ENCODE measurements at places on chromosomes 12 and 14.

GRCh38 chr12:109995361-109995685 is 845 bp downstream of the GIT2 start:
- no peak for DNase-seq

- DNase-seq = no peak
Observed at GRCh38 chr12:10226086-10226485, 13.4 kb downstream of the GABARAPL1 start.

GRCh38 chr14:99870617-99871016 is 77.4 kb downstream of the EML1 start:
- no peak for DNase-seq

DNA sequence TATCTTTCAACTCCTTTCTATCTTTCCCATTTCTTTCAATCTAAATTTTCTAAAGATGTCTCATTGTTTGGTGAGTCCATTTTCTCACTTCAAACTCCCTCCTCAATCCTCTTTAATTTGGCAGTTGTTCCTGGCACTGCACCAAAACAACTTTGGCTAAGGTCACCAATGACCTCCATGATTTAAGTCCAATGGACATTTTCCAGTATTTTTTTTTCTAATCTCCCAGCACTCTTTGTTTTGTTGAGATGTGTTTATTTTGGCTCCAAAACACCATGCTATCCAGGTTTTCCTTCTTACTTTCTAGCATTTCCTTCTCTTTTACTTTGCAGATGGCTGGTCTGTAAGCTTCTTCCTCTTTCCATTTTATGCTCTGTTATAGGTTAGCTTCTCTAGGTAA is 42.5 kb upstream of the OTOGL start:
- no peak for DNase-seq

DNA sequence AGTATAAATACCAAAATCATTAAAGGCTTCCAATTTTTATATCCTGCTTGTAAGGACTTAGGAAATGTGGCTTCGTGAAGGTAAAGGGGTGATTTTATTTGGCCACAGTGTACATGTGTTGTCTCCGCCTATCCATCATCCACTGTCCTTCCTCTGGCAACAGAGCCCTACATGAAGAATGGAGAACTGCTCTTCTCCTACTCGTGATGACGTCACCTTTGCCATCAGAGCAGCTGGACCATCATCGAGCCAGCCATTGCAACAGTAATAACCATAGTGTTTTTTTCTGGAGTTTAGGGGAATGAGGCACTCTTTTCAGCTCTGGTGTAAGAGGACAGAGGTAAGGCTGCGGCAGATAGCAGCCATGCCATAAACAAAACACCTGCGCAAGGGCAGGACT is 19.2 kb downstream of the ITPR2 start:
- no peak for DNase-seq

DNA sequence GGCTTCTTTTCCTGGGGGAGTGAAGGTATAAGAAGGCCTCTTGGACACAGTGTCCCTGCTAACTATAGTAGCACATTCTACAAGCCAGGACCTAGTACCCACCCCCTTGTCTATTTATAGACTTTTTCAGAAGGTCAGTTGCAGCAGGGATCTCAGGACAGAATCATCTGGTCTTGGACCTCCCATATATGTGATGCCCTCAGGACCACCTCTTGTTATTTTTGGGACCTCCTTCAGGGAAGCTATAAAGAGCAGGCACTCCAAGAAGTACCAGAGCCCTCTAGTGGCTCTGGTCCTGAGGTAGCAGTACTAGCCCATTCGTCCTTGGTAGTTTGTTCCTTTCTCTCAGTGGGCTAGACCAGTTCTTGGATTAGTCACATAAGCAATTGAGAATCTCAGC is 4.3 kb downstream of the COQ10A start:
- DNase-seq = no peak

DNA sequence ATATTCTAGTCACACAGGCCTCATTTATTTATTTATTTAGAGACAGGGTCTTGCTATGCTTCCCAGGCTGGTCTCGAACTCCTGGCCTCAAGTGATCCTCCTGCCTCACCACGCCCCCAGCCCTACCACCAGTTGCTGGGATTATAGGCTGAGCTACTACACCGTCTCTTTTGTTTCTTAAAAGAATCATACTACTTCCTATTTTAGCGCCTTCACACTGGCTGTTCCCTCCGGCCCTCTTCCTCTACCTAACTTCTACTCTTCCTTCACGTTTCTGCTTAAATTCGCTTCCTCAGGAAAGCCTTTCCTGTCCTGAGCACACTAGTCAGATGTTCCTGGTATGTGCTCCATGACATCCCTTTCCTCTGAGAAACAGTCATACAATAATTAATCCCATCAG is 6.4 kb upstream of the MRPL42 start:
- DNase-seq = no peak

GRCh38 chr12:116773276-116773731 is 35.2 kb downstream of the RNFT2 start:
- DNase-seq = no peak

DNA sequence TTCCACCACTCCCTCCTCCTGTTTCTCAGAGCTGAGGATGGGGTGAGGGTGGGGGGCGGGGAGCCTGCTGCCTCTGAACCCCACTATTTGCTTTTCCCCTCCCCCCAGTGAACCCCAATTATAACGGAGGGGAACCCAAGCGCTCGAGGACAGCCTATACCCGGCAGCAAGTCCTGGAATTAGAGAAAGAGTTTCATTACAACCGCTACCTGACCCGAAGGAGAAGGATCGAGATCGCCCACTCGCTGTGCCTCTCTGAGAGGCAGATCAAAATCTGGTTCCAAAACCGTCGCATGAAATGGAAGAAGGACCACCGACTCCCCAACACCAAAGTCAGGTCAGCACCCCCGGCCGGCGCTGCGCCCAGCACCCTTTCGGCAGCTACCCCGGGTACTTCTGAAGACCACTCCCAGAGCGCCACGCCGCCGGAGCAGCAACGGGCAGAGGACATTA is 1.1 kb downstream of the HOXC4 start:
- no peak for DNase-seq

GRCh38 chr12:118611770-118612169 is 235.4 kb downstream of the SUDS3 start:
- DNase-seq = no peak

DNA sequence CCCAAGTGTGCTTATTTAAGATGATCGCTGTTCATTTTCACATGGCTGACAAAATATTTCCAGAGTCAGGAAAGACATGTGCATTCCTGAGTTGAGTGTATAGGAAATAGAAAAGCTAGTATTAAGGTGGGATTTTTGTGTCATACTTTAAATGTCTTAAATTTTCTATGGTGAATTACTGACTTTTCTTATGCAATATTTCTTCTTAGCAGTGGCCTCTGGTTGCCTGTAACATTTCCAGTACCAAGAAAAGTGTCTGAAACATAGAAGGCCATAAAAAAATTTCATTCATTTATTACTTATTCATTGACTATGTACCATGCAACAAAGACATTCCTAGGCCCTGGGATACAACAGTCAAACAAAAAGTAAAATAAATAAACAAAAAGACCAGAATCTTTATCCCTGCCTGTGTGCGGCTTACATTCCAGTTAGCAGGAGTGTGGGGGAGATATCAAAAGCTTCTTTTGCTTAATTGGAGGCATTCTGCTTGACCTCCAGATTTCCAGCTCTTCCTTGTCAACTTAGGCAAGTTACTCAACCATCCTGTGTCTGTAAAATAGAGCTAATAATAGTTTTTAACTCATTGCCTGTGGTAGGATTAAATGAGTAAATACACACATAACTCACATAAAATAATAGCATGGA is 216.3 kb upstream of the FLRT2 start:
- DNase-seq = no peak

DNA sequence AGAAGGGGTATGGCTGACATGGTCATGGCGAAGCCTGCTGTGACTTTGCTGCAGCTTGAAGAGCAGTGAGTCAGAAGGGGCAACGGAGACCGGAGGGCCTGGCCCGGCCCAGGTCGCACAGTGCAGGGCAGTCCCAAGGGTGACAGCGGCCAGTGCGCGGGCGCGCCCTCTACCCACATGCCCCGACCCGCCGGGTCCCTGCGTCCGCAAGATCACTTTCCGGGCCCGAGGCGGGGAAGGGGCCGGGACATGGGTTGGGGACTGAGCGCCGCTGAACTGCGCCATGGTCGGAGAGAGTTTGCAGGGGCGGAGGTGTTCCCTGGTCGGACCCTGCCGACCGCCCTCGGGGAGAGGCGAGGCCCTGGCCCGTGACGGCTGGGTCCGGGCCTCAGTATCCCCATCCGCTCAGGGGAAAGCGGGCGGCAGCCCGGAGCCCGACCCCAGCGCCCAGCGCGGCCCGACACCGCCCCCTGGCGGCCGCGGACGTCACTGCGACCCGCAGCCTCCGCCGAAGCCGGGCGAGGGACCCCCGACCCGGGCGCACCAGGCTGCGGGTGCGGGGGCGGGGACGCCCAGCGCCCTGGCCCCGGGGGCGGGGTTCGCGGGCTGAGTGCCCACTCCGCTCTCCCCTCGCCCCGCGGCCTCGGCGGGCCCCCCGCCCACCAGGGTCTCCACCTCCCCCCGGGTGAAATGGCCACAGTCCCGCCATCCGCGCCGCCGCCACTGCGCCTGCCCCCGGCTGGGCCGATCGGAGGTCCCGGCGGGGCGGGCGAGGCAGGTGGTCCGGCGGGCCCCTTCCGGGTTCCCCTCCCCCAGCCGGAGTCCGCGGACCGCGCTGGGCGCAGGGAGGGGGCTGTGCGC is 7.2 kb upstream of the ANKRD9 start:
- no peak for DNase-seq

DNA sequence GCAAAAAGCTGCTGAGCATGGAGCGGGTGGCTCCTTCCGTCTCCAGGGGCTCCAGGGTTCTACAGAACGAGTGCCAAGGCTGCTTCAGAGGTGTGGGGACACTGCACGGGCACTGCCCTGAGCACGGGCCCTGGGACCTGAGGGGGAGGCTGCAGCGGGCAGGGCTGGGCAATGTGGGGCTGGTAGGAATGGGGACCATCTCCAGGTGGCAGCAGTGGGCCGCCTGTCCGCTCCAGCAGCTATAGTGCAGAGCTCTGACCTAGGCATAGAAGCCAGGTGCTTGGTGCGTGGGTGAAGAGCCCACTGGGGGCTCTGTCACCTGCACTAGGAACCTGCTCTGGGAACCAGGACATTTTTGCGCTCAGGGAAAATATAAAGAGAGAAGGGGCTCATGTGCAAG is 22.3 kb downstream of the HDAC7 start:
- DNase-seq = no peak

DNA sequence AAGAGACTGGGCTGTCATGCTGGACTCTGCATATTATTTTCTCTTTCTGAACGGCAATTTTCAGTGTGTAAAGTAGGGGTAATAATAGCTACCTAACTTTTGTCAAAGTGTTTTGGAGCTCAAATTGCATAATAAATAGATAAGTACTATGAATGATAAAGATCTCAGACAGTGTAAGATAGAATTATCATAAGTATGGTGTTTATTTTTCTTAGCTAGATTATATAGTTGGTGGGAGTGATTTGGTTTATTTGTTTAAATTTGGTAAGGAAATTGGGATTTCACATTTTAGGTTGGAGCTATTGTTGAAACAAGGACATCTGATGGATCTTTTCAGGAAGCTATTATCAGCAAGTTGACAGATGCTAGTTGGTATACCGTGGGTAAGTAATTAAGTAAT is 7.4 kb downstream of the ARID4A start:
- DNase-seq = no peak

GRCh38 chr12:12718853-12719252 is 1.7 kb downstream of the CDKN1B start:
- DNase-seq = no peak

- no peak for DNase-seq
Observed at GRCh38 chr12:21523148-21523547, 2.9 kb upstream of the SPX start.

GRCh38 chr12:27277846-27278260 is 33.8 kb downstream of the STK38L start:
- DNase-seq = no peak

GRCh38 chr14:60204843-60205774 is 39.9 kb upstream of the DHRS7 start:
- no peak for DNase-seq

- no peak for DNase-seq
Observed at GRCh38 chr12:78191611-78192010, 360.9 kb downstream of the NAV3 start.

DNA sequence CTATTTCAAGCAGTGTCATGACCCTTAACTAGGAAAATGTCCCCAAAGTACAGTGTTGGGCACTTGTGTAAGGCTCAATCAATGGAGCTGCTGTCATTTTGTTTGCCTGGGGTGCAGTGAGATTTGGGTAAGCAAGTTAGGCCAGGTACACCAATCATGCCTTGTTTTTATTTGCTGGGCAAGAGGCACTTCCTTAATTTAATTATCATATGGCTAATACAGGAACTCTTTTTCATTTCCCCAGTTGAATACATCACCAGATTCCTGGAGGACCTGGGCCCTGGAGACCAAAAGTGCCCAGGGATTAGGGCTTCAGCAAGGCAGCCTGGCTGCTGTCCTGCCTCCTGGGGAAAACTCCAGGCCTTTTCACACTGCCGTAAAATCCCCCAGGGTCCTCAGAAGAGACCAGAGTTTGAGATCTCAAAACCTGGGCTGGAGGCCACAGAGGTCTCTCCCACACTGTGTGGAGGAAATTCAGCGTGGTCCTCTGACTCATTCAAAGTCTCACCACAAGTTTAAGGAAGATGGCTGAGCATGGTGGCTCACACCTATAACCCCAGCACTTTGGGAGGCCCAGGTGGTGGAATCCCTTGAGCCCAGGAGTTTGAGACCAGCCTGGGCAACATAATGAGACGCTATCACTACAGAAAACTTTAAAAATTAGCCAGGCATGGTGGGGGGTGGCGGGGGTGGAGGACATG is 28.4 kb upstream of the FOXN3 start:
- DNase-seq = no peak

DNA sequence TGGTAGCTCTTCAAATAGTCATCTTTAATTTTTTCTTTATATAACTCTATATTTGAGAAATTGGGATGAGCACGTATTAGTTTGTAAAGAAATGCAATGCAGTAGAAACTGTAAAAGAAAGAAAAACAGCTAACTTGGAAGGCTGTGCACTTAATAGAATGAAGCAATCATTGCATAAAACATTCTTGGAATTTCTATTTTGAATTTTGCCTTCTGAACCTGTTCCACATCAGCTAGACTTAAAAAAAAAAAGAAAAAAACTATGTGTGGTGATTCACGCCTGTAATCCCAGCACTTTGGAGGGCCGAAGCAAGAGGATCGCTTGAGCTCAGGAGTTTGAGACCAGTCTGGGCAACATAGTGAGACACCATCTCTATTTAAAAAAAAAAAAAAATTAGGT is 29.4 kb downstream of the SCN8A start:
- no peak for DNase-seq

- no peak for DNase-seq
Observed at GRCh38 chr14:102196039-102196901, 56.6 kb downstream of the WDR20 start.

- DNase-seq = no peak
Observed at GRCh38 chr12:76634133-76634532, 74.6 kb upstream of the OSBPL8 start.

- DNase-seq = no peak
Observed at GRCh38 chr12:82874945-82875344, 188.2 kb downstream of the TMTC2 start.

- no peak for DNase-seq
Observed at GRCh38 chr12:68225576-68226476, at the start of gene IL26. Gene IL26, minus strand, starts transcription at chr12:68225810. Its CDS starts 54 bp downstream, at chr12:68225756.
